Stimulated activated CD8-positive, alpha-beta memory T cell treated with anti-CD3 and anti-CD28 coated beads, Interleukin-2, amount 100 ng/mL, for 1 hour (primary cell): ENCODE measurements at places on chromosomes 7 and 10.

DNA sequence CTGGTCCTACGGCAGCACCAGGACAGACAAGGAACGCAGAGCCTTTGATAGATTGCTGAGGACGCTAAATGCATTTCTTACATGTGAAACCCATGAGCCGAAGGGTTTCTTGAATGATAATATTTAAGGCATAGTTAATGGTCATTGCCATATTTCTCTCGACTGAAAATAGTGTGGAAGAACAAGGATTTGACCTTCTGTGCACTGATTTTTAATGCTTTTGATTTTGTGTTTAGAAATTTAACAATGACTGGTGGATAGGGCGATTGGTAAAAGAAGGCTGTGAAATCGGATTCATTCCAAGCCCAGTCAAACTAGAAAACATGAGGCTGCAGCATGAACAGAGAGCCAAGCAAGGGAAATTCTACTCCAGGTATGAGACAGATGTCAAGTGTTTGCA lies 150.8 kb downstream of the NSUN6 start:
- no peak for DNase-seq

DNA sequence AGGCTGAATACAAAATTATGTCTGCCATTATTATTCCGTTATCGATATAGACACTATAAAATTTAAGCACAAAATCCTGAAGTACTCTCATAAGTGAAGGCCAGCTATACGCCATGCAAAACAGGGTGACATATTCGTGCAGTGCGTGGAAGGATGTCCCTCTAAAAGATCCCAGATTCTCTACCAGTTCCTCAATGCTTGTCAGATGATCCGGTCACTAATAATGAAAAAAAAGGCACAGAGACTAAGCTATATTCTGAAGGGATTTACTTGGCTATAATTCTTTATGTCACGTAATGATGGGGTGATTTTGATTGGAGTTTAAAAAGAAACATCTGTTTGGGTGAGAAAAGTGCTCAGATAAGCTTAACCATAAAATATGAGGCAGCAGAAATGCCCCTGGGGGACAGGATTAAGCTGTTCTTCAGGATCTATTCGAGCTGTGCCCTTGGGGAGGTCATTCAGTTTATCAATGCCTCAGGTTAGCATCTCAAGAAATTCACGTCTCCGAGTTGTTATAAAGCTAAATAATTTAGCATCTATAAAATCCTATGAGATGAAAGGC lies 229.7 kb upstream of the PITRM1 start:
- no peak for DNase-seq

DNA sequence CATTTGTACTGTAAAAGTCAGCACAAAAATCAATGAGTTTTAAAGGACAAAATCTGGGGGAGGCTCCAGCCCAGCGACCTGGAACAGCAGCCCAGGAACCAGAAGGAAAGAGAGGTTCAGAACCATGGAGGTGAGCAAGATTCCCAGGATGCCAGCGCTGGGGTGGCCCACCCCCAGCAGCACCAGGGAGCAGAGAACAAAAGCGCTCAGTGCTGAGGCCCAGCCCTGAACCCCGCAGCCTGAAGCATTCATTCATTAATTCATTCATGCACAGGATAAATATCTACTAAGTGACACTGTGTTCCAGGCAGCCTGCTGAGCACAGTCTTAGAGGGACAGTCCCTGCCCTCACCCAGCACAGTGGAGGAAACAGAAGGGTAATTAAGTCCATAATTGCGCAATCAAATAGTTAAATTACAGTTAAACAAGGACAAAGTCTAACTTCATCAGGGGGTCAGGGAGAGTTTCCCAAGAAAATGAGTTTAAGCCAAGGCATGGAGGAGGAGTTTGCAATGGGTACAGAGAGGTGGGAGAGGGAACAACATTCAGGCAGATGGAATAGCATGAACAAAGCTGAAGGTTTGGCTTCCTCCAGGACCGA lies 202.3 kb downstream of the GRID1 start:
- DNase-seq, result no peak

DNA sequence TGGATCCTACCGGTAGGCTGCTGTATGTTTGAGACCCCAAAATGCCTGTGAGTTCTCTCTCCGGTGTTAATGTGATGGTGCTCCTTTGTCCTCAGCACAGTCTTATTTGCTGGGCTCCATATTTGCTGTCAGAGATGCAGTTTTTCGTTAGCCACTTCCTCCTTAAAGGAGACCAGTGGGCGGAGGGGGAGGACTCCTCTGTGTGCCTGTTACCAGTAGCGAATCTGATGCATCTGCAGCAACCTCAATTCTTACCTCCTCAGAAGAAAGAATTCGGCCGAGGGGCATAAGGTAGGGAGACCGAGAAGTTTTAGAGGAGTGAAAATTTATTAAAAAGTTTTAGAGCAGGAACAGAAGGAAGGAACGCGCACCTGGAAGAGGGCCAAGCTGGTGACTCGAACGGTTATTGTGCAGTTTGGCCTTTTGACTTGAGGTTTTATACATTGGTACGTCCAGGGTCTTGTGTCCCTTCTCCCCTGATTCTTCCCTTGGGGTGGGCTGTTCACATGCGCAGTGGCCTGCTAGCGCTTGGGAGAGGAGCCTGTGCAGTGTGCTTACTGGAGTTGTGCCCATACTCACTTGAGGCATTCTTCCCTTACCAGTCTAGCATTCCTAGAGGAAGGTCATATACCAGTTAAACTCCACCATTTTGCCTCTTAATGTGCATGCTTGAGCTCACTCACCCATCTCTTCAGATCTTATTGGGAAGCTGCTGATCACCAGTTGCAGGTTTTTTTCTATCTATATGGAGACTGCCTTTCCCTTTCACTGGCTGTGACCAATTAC lies 49.5 kb downstream of the GNAI1 start:
- no peak for DNase-seq

DNA sequence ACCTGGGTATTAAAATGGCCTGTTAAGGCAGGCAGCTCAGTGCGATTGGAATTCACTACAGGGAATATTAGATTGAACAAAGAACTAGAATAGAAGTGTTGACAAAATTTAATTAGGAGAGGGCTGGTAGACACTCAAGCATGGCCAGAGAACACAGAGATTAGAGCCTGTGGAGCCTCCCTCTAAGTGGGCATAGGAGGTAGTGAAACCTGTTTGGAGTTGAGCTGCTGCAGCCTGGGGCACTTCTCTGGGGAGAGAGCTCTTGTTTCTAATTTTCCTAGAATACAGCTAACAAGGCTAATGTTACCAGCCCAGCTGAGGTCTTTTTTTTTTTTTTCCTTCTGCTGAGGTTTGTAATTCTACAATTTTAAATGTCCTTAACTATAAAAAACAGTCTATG lies 46.4 kb downstream of the TMEM168 start:
- no peak for DNase-seq

DNA sequence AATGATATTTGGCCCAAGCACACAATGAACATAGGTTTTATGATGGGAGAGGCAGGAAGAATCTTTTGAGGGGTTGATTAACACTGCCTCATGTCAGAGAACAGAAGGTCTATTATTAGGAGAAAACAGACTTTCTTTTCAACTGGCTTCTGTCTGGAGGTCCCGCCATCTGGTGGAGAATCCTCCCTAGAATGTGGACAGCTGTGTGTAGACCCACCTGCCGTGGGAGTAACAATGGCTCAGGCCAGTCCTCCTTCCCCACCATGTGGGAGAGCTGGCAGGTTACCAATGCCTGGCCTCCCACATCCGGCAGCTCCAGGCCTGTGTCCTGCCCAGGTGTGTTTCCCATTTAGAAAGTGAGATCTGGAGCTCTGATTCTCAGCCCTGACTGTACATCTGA lies 70.4 kb upstream of the AOAH start:
- no peak for DNase-seq

DNA sequence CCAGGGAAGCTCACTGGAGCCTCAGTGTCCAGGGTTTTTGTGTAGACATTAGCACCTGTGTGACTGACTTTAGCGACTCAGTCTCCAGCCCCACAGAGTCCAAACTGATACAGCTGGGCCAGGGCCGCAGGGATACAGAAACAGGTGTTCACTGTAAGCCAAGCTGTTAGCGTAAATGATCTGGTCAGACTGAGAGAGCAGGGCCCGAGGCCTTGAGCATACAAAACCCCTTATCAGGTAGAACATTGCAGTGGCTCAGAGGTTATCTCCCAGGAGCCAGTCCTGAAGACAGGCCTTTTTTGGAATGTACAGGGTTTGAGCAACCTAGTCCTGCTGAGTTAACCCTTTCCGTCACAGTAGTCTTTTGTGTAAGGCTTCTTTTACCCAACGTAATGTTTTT lies 25.0 kb downstream of the LHPP start:
- no peak for DNase-seq
